ENCODE measurements at places on chromosomes 7 and 10.

DNA sequence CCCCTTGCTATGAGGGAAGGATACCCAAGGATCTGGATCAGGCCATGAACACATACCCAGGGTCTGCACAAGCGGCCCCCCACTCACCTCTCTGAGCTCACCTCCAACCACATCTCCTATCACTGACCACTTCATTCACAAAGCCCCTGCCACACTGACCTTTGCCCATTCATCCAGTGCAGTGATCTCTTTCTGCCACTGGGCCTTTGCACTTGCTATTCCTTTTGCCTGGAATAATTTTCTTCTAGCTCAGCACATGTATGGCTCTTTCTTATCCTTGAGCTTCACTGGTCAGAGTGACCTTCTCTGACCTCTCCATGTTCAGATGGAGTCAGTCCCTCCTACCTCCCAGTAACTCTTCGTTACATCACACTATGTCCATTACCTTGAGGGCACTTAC lies 48.3 kb downstream of the ADRA2A start:
- no peak for DNase-seq

DNA sequence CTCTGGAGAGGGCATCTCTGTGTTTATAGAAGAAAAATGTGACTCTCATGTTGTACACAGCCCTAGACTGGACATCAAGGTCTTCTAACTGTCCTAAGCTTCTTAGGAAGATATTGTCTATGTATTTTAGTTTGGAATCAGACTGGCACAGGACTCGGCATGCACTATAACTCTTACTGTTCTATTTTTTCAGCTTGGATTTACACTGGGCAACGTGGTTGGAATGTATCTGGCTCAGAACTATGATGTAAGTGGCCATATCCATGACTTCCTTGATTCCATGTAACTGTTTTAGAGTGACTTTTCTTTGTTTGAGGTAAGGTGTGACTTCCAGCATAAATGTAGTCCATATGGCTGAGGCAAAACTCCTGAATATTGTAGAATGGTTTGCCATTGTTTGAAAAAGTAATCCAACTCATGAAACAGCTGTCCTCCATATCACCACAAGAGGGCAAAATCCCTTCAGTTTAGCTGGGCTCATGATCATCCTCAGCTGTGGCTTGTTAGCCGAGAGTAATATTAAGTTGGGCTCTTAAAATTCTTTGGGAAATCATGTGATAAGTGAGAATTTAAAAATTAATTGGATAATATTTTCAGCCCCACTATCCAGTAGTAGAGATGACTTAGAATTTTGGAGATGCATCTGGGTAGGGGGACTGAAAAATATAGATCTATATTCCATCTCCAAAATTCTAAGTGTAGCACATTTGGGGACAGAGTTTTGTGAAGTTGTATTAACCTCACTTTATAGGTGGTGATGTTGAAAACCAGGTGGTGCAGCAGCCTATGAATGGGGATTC lies 10.4 kb downstream of the STMP1 start:
- no peak for DNase-seq

- no peak for DNase-seq
Measured at GRCh38 chr7:139991269-139991666, 71.5 kb downstream of the PARP12 start.

GRCh38 chr10:130471486-130471885 lies 335.3 kb downstream of the GLRX3 start:
- DNase-seq = no peak

DNA sequence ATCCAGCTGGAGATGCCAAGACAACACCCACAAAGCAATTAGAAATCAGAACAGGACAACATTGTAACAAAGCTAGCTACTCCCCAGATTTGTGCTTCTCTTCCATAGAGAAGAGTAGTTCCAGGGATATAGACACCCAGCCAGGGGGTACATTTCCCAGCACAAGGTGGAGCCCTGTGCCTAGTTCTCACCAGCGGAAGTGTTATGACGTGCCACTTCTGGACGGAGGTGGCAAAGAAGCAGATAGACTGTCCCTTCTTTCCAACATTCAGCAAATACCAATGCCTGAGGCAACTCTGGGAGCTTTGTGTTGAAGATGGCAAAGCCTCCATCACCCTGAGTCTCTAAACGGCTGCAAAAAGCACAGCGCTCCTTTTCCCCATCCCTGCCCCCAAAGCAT lies 23.4 kb upstream of the GSAP start:
- no peak for DNase-seq

DNA sequence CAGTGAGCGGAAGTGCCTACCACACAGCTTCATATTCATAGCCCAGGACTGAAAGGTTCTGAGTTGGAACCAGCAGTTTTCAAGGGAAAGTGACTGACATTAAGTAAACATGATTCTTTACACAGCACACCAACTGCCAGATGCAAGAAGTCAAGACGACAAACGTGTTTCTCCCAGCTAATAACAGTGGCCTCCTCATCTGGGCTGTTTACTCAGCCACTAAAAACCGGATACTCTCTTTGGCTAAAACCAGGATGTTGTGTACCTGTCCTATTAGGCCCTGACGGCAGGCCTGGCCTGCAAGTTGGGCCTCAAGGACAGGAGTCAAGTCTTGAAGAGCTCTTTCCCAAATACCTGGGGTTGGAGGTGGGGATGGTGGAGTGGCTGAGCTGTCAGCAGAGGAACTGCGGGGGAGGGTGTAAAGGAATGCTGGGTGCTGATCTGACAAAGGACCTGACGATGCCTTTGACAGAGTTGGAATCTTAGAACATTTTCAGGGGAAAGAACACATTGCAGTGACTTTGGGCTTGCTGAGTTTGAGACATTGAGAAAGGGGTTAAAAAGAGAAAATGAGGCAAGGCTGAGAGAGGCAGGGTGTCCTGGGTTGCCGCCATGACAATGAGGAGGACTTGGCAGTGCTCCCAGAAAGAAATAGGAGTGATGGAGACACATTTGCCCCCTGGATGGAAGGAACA lies 57.7 kb downstream of the STEAP1B start:
- no peak for DNase-seq

- no peak for DNase-seq
Measured at GRCh38 chr7:1810521-1810920, 140.4 kb downstream of the ELFN1 start.

- no peak for DNase-seq
Measured at GRCh38 chr10:12614177-12614995, 265.0 kb downstream of the CAMK1D start.

All from activated CD8-positive, alpha-beta memory T cell treated with anti-CD3 and anti-CD28 coated beads for 1 hour (primary cell).